Stimulated activated CD4-positive, alpha-beta T cell treated with anti-CD3 and anti-CD28 coated beads, Interleukin-2, amount 100 ng/mL, for 24 hours (primary cell): ENCODE measurements at places on chromosomes 7 and 10.

GRCh38 chr7:46352004-46352954 is 431.2 kb upstream of the IGFBP3 start:
- DNase-seq: no peak

DNA sequence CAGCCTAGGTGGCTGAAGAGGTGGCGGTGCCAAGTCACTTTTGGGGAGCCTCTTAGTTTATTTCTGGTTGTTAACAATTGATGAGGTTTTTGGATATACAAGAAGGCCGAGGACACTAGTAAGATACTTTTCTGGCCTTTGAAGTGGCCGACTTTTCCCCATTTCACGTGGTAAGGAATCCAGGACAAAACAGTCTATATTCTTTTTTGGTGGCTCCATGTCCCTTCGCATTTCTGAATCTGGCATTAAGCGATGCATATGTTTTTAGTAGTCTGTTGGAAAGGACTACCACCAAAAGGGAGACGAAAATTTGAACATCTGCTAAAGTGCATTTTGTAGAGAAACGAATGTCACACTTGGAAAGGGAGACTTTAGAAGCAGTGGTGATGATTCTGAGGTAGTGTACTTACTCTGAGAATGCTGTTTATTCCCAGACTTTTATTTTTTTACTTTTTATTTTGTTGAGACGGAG is 1.5 kb downstream of the MLLT10 start:
- no peak for DNase-seq

DNA sequence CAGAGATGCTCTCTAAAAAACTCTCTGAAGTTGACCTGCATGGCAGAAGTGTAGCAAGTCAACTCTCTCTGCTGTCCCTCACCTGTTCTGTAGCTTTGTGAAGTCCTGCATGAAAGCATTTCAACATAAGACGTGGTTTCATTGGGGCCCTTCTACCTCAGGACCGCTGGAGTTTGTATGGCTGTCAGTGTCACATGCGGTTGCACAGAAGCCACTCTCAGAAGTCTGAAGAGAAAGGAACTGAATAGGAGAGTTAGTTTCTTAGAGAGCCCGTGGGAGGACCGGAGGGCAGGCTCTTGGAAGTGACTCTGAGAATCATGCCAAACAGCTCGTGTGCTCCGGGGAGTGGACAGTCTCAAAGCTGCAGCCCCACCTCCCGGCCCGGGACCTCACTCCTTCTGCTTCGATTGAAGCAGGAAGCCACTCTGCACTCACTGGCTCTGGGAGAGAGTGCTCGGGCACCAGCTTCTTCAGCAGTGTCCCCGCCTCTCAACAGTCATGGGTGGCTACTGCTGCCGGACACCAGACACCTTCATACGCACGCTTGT is 486.7 kb downstream of the SDK1 start:
- no peak for DNase-seq

DNA sequence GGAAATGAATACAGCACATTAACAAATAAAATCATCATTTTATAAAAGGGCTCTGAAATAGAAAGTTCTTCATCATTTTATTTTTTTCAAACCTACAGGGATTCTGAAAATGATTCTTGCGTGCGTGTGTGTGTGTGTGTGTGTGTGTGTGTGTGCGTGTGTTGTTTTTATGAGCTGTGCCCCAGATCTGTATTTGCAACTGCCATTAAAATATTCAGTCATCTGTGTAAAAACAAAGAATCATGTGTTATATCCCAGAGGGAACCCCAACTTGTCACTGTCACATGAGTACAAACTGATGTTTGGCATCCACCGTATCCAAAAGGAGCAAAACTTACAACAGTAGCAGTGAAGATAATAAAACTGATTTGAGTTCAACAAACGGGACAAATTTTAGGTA is 635.4 kb upstream of the PFKP start:
- DNase-seq: no peak

DNA sequence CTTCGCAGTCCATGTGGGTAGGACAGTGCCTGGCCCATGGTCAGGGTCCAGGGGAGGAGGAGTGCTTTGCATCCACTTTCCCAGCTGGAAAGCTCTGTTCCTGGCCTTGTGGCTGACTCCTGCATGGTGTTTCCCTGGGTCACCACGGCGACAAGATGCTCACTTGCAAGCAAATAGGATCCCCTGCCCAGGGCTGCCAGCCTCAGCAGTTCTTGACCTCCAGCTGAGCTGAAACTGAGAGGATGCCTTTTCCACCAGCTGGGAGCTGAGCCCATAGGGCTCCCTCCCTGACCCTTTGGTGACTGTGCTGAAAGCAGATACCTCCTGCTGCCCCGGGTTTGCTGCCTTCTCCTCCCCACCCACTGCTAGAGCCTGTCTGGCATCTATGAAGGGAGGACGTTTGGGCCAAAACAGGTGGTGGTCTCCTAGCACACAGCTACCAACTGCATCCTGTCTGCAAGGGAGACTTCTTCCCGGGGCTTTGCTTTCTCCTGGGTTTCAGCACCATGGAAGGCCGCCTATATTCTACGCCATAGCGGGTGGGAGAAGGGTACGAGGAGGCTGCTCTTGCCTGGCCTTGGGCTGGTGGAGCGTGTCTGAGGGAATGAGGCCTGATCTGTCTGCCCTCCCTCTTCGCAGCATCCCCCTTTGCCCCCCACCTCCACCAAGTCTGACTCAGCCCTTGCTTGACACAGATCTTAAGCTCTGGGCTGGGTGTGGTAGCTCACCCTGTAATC is 34.4 kb downstream of the UBTD1 start:
- no peak for DNase-seq

- DNase-seq: no peak
Observed at GRCh38 chr10:83881661-83882060, 257.6 kb upstream of the GHITM start.

DNA sequence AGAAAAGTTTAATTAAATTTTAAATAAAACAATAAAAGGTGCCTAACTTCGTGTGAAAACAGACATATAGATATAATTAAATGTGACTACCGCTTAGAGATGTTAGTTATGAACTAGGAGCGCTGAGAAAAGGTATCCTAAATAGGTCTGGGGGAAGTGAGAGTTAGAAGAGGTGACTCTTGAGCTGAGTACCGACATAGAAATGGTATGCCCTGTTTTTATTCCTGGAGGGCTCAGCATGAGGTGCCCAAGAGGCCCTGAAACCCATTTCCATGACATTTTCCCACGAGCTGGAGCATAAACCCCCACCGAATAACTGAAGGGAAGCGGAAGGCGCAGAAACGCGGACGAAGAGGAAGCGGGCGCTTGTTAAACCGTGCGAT is 433 bp upstream of the STARD3NL start:
- DNase-seq: no peak

GRCh38 chr7:119232091-119232490 is 1007.6 kb downstream of the ANKRD7 start:
- no peak for DNase-seq

DNA sequence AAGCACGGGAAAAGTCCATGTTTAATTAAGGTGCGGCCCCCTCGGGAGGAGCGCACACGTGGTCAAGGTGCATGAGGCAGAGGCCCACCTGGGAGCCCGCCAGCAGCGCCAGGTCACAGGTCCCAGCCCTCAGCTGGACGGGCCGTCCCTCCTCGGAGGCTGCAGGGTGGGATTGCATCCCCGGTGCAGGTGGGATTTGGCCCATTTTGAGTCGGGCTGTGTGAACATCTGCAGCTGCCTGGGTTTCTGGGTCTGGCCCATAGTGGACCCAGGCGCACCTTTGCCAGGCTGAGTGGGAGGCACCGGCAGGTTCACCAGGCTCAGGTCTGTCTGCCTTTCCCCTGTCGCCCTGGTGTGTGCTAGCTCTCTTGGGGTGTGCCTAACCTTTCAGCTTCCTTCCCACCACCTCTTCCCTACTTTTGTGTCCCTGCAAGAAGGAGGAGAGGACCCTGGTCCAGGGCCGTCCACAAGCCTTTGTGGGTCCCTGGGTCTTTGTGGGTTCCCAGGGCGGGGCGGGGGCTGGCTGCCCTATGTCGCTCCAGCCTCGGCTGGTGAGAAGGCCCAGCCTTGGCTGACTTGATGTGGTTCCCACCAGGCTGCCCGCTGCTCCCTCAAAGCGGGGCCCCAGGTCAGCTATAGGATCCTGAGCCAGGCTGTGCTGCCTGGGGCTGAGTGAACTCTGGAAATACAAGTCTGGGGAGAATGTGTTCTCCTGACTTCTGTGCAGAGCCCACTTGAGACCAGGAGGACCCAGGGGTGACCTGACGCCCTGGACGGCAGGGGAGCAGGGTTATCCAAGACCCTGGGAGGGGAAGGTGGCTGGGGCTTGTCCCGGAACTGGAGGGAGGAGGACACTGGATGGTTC is 186.7 kb upstream of the SHH start:
- DNase-seq: no peak

GRCh38 chr10:14084875-14085274 is 245.8 kb downstream of the FRMD4A start:
- DNase-seq: no peak

GRCh38 chr10:33137356-33138005 is 179.5 kb upstream of the ITGB1 start:
- DNase-seq: no peak

GRCh38 chr10:129764011-129764900 is 199.8 kb downstream of the EBF3 start:
- DNase-seq: no peak

GRCh38 chr7:17632384-17632783 is 307.9 kb downstream of the SNX13 start:
- DNase-seq: no peak

- no peak for DNase-seq
Observed at GRCh38 chr10:73863039-73863817, 11.1 kb downstream of the CAMK2G start.

- no peak for DNase-seq
Observed at GRCh38 chr7:77813180-77813579, 14.6 kb downstream of the PHTF2 start.

DNA sequence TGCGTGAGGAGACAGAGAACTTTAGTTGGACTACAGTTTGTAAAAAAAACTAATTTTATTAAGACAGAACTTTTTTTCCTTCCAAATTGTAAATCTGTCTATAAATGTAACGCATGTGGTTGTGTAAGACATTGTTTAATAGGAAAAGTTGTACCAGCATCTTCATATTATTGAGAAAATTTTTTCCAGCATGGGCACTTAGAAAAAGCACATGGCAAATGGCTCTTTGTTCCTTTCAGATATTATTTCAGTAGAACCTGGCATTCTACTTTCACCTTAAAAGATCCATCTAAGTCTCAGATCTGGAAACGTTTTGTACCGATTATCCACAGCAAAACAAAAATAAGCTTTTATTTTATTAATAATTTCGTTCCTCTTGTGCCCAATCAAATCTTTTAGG is 43.2 kb downstream of the ZRANB1 start:
- DNase-seq: no peak

DNA sequence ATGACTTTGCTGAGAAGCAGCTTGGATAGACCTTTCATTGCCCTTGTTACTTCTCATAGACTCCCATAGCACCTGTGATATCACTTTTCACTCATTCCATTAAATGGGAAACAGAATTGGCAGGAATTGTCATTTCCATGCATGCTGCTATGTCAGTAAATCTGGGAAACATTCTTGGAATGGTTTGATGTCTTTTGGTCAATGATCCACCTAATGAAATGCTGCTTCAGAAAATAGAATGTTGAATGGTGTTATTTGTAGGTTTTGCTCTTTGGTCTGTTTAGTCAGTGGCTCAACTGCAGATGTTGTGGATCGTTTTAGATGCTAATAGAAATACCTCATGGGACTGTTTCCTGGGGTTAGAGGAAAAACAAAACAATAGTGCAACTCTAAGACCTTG is 127.8 kb downstream of the PLPP4 start:
- DNase-seq: no peak

DNA sequence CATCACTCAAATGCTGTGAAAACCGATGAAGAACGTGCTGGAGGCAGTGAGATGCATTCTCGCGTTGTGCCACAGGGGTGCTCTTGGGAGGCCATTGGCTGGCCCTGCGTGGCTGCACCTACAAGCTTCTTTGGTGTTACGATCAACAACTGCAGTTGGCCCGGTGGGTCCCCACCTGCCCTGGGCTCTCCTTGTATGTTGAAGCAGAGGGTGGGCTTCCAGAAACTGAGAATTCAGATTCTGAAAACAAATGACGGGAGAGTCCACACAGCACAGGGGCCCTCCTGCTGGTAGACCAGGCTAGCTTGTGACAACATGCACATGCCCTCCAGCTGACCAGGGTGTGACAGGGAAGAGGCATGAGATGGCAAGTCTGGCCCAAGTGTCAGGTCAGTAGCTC is 23.7 kb upstream of the DDC start:
- no peak for DNase-seq

DNA sequence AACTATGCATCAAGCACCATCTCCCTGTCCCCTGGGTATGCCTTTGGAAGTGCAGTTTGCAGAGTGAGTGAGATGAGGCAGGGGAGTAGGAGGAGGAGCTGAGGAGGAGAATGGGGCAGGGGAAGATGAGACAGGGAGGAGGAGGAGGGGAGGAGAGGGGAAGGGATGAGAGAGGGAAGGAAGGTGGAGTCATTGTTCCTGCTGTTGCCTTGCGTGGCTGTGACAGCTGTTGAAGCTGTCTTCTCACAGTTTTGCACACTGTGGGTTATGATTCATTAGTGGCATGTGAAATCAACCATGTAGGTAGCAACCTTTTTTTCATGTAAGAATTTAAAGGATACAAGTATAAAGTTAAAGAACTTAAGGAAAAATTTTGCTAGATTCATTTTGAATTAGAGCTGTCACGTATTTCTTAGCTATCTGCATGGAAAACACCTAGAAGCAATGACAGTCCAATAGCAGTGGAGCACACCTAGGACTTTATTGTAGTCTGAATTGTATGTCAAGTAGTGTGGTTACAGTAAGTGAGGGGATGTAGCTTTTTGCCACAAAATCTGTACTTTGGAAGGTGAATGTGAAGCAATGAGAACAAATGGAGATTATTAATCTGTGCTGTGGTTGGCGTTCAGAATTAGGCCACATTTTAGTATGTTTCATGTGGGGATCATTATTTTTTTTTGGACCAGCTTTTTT is 21.7 kb downstream of the CCM2 start:
- DNase-seq: no peak

DNA sequence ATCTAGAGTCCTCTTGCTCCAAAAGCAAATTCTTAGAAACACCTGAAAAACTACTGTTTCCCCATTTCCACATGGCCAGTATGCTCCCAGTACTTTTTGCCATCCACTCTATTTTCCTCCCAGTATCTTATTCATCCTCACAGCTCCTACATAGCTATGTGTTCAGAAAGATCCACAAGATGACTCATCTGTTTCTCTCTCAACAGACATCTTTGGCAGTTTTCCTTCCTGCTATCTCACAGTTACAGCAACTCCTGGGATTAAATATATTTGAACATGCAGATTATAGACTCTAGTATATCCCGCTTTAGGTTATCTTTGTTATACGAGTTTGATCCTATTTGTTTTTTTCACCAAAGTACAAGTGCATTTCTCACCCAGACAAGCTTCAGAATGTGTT is 675.6 kb upstream of the POT1 start:
- DNase-seq: no peak
